ENCODE measurements at places on chromosomes 12 and 14.

DNA sequence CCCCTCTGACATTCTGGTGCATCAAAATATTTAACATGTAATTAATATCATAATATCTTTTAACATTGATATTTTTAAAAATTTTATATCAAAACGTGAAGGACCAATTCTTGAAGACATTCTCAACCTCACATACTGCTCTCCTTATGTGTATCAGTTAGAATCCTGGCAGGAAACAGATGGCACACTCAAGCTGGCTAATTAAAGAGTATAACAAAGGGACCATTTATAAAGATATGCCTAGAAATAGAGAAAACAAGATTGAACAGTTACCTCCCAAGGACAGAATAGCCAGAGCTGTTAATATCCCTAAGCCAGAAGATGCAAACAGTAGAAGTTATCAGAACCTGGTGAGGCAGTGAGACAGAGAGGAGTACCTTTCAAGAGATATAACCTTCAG, 368.7 kb downstream of the NELL2 start:
- DNase-seq = no peak

- no peak for DNase-seq
Measured at GRCh38 chr12:26810330-26810729, 22.7 kb downstream of the ITPR2 start.

DNA sequence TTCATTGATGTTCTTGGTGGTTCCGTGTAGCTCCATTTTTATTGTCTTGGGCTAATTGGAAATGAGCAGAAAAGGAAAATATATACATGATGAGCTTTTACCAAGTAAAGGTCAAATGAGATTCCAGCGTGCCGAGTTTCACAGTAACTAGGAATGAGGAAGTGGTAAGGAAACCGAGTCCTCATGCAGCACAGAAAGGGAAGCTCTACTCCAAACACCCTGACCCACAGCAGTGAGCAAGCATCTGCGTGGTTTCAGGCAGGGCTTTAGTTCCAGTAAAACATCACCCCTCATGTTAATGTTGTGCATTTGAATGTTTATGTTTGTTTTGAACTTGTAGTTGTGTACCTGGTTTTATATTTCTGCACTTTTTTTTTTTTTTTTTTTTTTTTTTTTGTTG, 208.0 kb downstream of the SLC41A2 start:
- DNase-seq = no peak

DNA sequence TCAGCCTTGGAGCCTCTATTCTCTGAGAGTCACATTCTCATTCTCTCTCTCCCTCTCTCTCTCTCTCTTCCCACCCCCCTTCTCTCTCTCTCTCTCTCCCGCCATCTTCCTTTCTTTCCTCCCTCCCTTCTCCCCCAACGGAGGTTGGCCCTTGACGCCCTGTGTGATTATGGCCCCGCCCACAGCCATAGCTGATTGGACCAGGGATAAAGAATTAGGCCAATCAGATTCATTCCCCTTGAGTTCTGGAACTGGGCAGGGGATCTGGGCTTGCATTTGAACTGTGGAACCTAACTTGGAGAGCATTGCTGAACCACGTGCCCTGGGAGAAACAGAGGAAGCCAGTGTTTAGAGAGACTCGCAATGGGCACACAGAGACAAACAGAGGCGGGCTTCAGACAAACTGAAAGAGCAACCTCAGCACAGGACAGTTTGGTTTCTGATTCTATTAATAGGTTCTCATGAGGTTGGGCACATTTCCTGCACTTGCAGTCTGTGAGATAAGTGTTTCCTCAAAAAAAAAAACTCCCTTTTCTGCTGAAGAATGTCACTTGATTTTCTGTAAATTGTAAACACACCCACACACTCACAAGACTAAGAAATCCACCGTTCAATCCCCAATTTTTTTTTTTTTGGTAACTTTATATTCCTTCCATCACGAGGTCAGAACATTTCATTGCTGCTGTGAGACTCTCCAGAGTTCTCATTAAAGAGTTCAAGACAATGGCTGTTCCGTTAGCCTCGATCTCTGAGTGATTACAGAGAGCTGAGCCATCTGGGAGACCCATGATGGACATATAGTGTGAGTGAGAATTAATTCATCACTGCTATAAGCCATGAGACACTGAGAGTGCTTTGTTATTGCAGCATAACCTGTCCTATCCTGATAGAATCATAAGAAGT, 3.5 kb upstream of the P2RX7 start:
- DNase-seq = peak; percentile 54

DNA sequence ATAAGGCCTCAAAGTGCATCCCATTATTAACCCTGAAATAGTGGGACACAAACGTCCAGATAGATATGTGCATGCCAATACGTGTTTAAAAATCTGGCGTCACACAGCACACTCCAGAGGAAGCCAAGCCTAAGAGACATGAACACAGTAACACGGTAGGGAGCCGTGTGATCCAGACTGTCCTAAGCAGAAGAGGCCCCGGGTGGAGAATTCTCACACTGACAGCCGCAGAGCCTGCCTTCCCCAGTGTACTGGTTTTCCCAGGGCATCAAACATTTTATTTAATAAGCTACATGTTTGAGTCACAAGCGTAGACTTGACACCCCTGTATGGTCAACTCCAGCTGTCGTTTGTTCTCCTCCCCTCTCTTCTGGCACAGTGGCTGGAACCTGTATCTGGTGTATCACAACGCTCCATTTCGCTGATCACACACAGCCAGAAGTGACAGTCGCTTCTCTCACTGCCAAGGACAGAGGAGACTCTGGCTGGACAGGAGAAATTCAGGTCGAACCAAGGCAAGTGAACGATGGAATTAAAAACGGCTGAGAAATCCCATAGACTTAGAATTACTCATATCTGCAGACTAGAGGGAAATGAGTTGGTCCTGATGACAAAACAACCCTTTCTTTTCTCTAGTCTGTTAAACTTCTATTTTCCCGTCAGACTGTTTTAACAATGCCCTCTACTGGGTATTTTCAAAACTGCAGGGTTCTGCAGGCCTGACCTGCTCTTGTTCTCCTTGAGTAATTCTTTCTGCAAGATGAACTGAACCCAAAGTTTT, 359.9 kb downstream of the RGS6 start:
- DNase-seq = peak; percentile 49

DNA sequence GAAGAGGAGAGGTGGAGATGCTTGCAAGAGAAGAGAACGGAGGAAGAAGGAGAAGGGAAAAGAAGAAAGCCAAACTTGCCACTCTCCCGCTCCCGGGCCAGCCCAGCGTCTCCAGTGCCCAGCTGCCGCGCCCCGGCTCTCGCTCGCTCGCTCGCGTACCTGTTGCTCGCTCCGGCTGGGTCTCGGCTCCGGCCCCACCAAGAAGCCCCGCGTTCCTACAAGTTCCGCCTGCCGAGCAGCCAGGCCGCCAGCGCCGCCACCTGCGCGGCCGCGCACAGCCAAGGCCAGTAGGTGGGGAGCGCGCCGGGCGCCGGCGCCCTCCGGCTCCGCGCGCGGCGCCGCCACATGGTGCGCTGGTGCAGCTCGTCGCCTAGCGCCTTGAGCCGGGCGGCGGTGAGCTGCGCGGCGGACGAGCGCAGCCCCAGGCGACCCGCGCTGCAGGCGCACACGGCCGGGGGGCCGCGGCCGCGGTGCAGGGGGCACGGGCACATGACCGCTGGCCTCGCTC, 370 bp downstream of the HRK start:
- DNase-seq = peak; percentile 63

DNA sequence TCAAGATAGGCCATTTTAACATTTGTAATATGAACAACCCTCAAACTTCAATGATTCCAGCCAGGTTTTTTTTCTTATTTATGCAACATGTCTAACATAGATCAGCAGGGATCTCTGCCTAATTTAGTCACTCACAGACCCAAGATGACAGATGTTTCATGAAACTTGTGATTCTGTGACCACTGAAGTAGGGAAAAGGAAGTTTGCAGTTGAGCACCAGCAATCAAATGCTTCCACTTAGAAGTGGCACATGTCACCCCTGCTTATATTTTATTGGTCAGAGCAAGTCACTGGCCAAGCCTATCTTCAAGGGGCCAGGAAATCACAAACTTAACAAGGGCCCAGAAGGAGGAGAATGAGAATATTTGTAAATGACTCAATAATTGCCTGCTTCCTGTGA, 150.6 kb downstream of the BCAT1 start:
- DNase-seq = no peak

GRCh38 chr12:115375186-115375991, 691.4 kb upstream of the TBX3 start:
- DNase-seq = no peak

- no peak for DNase-seq
Measured at GRCh38 chr12:53935383-53936341, 3.0 kb upstream of the HOXC13 start.

GRCh38 chr12:79454338-79454843, 236.4 kb downstream of the PAWR start:
- no peak for DNase-seq

Data from frontal cortex (tissue), 4 donors.